SW 1271 (cell line): ENCODE measurements at places on chromosomes 2 and 18.

- DNase-seq: no peak
Measured at GRCh38 chr2:230986520-230987136, 9.3 kb upstream of the SPATA3 start.

DNA sequence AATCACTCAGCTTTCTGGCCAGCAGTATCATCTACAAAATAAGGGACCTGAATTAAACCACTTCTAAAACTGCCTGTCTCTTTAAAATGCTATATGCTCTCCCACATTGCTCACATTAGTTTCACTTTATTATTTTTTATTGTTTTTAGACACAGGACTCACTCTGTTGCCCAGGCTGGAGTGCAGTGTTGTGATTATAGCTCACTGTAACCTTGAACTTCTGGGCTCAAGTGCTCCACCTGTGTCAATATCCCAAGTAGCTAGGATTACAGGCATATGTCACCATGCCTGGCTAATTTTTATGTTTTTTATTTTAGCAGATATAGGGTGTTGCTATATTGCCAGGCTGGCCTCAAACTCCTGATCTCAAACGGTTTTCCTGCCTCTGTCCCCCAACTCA is 591.3 kb upstream of the ZNF804A start:
- no peak for DNase-seq

- DNase-seq: no peak
Measured at GRCh38 chr18:3097082-3097481, 84.1 kb upstream of the LPIN2 start.

GRCh38 chr18:49031511-49032188 is 80.9 kb upstream of the SMAD7 start:
- DNase-seq: no peak

DNA sequence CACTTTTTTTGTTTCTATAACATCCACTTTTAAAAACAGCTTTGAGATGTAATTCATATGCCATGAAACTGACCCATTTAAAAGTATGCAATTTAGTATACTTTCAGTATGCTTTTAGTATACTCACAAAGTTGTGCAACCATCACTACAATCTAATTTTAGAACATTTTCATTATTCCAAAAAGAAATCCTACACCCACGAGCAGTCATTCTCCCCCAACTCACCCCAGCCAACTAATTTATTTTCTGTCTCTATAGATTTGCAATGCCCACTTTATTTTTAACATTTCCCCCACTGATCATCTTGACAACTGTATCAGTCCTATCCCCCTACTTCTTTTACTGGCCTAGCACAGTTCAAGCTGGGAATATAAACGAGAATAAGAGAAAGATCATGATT is 39.1 kb downstream of the FAM98A start:
- no peak for DNase-seq

DNA sequence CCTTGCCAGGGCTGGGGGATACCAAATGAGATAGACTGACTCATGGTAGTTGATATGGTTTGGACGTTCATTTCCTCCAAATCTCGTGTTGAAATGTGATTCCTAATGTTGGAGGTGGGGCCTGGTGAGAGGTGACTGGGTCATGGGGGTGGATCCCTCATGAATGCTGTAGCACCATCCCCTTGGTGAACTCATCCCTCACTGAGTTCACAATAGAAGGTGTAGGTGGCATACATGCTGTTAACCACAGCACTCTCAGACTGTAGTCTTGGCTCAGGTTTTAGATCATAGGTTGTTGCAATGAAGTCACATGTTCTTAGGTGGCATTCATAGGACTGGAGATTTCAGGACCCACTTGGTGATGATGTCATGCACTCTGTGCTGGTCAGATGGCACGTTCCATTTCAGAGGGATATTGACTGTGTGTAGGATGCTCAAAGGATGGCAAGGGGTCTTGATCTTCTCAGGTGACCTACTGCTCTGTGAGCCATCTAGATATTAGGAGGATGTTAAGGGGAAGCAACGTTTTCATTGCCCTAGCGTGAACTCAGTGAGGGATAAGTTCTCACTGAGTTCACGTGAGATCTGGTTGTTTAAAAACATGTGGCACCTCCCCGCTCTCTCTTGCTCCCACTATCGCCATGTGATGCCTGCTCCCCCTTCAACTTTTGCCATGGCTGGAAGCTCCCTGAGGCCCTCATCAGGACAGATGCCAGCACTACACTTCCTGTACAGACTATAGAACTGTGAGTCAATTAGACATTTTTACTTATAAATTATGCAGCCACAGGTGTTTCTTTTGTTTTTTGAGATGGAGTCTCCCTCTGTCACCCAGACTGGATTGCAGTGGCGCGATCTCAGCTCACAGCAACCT is 73.8 kb upstream of the ACAA2 start:
- DNase-seq: no peak

GRCh38 chr2:9812945-9813311 is 30.3 kb upstream of the TAF1B start:
- no peak for DNase-seq
